Caco-2 (cell line): ENCODE measurements at places on chromosomes 6 and 20.
A peak's percentile ranks its signal among the peaks of the same experiment; 100 is the strongest.

GRCh38 chr6:160042788-160043301 is 74.0 kb downstream of the IGF2R start:
- DNase-seq: no peak

GRCh38 chr6:157033428-157034140 is 256.4 kb downstream of the ARID1B start:
- no peak for DNase-seq

DNA sequence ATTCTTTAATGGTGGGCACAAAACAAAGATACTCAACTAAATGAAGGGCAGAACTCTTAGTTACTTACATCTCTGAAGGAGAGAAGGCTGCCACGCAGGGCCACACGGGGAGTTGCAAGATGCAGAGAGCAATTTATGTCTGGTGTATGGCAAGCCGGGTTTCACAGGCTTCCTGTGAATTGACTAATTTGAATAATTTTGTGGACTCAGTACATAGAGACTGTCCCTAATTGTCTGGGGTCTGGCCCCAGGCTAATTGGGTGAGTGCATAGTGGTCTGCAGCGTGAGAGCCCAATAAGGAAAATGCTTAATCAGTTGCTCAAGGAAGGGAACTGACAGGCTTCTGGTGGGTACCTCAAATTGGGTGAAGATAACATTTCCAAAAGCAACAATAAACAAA is 205.7 kb downstream of the OTOR start:
- DNase-seq: no peak

- DNase-seq: no peak
These were observed 82.9 kb downstream of the PDE10A start for GRCh38 chr6:165580136-165580535.

DNA sequence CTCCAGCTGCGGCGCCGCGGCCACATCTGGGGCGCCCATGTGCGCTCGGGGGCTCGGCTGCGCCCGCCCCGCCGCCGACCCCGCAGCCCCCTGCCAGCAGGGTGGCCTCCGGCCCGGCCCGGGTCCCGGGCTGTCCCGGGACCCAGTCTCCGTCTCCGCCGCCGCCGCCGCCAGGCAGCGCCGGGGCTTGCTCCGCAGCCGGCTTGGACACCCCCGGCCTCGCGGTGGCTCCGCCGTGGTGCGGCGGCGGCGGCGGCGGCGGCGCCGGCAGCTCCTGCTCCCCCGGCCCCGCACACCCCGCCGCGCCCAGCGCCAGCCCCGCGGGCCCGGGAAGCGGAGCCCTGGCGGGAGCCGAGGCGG is 219 bp downstream of the ISM1 start:
- DNase-seq: no peak

DNA sequence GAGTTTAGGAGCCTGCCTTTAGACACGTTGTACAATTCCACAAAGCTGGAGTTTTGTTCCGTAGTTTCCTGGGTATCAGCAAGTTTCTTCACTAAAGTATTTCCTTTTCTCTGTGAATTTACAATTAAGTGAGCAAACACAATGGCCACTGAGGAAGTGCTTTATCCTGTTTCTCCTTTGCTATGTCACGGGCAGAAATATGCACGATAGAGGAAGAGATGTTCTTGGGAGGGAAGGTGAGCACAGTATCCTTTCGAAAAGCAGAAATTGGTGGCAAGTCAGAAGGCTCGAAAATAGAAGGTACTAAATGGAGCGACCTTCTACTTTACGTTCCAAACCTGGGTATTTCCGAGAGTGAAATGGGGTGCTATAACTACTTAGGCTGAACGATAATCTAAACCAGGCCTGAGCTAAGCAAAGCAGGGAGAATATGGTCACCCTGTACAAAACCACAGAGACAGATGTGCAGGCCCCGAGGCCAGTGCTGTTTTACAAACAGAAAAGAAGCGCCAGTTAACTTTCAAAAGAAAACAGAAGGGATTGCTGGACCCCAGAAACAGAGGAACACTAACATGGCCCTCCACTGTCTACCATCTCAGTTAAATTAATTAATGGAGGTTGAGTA is 259.6 kb downstream of the TBC1D7 start:
- DNase-seq: no peak

DNA sequence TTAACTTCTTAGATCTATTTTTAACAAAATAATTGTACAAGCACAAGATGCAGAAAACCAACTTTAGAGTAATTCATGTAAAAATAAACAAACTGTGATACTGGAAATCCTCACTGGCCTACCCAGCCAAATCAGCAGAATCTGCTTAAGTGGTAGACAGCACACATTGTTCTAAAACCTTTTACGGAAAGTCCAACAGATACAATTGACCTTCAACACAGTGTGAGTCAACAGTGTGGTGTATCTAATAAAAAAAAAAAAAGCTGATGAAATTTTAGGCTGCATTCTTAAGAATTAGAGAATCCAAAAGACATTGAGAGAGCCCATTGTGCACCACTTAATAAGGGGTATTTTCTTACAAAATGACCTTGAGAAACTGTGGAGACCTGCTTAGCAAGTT is 174.5 kb downstream of the COL21A1 start:
- no peak for DNase-seq

GRCh38 chr20:21301940-21302663 is 1.0 kb upstream of the XRN2 start:
- DNase-seq: no peak

GRCh38 chr6:26401987-26402658 is at the start of gene BTN3A1:
Gene BTN3A1 (plus strand): TSS chr6:26402275. CDS start chr6:26405564, 3,289 bp downstream.
- peak; percentile 52 for DNase-seq

DNA sequence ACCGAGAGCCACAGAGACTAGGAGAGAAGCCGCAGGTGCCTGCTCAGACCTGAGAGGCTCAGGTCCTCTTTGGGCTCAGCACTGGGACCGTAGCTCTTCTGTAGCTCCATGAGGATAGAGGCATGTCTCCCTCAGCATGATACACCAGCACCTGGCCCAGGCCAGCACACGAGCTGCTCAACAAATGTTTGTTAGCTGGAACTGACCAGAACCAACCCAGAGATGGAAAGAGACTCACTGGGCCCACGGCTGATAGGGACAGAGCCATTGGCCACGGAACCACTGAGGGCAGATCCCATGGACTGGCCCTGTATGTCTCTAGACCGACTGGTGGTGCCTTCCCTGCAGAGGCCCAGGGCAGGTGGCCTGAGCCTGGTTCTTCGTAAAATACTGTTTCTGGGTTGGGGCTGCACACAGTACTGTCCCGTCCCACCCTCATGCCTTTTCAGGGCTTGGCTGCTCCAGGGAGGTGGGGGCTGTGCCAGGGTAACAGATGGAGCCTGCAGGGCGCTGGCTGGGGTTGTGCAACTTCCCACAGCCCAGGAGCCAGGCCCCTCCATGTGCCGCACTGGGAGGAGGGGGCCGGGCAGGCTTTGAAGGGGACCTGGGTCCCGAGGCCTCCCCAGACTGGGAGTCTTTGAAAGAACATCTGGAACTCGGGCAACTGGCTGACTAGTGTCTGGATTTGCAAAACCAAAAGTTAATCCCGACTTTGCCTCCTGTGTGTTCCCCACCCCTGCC is 5.2 kb downstream of the C20orf204 start:
- DNase-seq: no peak

DNA sequence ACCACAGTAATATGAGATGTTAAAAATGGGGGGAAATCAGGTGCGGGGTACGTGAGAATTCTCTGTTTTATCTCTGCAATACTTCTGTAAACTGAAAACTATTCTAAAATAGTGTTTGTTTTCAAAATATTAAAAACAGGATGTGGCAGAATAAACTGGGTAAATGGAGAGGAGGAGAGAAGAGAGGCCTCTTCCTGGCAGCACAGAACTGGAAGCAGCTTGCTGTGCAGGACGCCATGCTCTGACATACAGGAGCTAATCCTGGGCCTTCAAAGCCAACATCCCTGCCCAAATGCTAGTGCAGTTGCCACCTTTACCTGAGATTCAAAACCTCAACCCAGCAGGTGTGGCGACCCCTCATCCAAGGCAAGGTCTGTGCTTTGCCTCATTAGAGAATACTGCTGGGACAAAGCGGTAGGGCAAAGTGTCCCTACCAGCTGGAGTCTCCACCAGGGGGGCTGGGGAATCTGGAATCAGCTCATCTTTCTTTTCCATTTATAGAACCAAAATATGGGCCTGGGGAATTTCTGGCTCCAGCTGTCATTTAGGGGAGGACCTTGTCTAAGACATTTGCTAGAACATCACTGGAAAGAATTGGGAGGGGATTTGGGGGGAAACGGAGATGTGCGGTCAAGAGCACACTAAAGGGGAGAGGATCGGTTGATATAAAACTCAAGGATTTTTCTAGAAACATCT is 67.3 kb downstream of the SCML4 start:
- DNase-seq: no peak

- DNase-seq: no peak
These were observed 197.6 kb downstream of the PRL start for GRCh38 chr6:22099231-22099630.

GRCh38 chr6:42088101-42088591 is 37.8 kb downstream of the TAF8 start:
- no peak for DNase-seq

GRCh38 chr6:18022398-18023231 is 35.2 kb upstream of the KIF13A start:
- DNase-seq: peak; percentile 58

DNA sequence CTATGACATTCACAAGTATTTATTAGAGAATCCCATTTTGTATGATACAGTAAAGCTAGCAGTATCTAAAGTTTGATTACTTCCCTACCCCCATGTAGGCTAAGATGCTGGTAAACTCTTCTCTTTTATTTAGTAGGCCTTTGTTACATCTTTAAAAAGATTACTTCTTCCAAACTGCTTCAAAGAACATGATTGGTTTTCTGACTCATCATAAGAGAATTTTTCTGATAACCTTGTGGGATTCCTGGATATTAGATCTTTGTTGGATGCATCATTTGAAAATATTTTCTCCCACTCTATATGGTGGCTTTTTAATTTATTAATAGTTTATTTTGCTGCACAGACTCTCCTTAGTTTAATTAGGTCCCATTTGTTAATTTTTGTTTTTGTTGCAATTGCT is 898.3 kb upstream of the ADGRB3 start:
- no peak for DNase-seq

DNA sequence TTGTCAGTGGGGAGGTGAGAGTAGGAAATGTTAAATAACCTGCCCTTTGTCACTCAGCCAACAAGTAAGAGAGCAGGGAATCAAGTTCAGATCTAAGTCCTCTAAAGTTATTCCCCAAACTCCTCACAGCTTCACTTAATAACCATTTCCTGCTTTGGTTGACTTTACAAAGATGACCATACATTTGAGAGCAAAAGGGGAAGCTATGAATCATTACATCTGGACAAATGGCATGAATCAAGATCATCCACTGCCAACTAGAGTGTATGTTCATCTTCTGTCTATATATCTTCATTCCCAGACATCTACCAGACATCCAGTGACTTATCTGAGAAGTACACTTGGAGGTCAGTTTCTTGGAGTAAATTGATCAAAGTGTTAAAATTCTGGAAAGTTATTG is 15.1 kb upstream of the HIVEP2 start:
- no peak for DNase-seq
